Coronary artery (tissue), 2 donors: ENCODE measurements at places on chromosomes 2 and 18.

GRCh38 chr18:24785019-24785418, 324.6 kb downstream of the HRH4 start:
- no peak for DNase-seq

GRCh38 chr2:225317186-225317585, 82.3 kb upstream of the NYAP2 start:
- DNase-seq, result no peak

GRCh38 chr2:85933753-85934594, 45.2 kb upstream of the ST3GAL5 start:
- DNase-seq, result no peak

GRCh38 chr2:53174539-53174938, 593.1 kb upstream of the CHAC2 start:
- DNase-seq, result no peak

DNA sequence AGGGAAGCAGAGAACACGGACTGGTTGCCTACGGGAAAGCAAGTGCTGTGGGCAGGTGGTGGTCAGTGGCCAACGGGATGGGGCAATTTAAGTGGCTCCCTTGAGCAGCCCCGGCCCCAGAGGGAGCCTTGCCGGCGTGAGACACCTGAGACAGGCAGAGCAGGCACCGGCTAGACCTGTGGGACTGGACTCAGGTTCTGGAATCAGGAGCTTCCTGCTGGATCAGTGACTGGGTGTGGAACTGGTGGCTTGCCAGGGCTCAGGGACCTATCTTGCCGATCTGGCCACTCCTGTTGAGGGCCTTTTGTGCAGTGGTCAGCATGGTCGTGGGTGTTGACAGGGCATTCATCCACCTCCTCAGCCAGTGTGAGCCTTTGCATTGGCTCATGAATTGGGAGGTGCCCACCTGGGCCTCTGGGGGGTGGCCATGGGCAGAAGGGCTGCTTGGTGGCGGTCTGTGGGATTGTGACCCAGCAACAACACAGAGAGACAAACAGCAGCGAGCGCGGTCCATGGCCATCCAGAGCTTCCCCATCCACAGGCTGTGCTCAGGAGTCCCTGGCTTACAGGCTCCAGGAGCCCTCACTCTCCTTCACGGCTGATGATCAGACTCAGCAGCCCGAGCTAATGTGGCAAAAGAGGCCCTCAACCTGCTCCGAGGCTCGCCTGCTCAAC, 85.4 kb upstream of the ZNF516 start:
- no peak for DNase-seq

DNA sequence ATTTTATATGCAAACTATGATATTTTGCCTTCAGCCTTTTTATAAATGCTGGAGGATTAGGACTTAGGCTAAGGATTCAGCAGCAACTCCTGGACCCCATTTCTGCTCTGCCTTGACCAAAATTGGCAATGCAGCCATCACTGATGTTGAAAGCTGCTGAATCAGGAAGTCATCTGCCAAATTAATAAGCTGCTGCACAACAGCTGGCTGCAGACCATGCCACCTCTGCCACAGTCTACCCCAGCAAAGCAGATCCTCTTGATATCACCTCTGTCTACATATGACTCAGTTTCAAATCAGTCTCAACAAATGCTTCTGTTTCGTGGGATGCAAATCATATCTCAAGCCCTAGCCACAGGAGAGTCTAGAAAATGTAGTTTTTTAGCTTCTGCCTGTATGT, 7.1 kb upstream of the SOS1 start:
- DNase-seq, result no peak

DNA sequence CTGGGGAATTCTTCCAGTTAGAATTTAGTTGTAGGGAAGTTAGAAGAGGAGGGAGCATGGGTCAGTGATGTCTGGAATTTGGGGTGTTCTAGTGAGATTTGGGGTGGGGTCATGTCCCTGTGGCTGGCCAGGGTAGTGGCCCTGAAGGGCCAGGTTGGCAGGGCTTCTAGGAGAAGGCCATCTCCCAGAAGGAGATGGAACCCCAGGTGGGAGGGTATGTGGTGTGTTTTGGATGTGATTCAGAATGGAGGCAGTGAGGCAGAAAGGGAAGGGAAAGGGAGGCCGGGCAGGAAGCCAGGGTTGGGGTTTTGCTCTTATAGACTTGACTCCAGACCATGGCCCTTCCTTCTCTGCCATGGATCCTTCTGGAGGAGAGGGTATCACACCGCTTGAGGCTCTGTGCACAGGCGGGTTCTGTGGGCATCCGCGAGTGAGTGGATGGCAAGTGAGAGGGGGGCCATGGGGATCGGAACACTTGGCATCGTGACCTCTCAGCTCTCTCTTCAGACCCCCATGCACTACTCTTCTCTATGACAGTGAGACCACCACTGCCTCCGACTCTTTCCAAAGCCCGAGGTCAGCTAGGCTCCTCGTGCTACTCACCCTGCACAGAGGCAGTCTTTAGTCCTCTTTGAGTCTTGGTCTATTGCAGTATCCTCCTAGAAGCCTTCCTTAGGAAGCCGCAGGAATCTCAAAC, 7.3 kb downstream of the GREB1 start:
- no peak for DNase-seq

DNA sequence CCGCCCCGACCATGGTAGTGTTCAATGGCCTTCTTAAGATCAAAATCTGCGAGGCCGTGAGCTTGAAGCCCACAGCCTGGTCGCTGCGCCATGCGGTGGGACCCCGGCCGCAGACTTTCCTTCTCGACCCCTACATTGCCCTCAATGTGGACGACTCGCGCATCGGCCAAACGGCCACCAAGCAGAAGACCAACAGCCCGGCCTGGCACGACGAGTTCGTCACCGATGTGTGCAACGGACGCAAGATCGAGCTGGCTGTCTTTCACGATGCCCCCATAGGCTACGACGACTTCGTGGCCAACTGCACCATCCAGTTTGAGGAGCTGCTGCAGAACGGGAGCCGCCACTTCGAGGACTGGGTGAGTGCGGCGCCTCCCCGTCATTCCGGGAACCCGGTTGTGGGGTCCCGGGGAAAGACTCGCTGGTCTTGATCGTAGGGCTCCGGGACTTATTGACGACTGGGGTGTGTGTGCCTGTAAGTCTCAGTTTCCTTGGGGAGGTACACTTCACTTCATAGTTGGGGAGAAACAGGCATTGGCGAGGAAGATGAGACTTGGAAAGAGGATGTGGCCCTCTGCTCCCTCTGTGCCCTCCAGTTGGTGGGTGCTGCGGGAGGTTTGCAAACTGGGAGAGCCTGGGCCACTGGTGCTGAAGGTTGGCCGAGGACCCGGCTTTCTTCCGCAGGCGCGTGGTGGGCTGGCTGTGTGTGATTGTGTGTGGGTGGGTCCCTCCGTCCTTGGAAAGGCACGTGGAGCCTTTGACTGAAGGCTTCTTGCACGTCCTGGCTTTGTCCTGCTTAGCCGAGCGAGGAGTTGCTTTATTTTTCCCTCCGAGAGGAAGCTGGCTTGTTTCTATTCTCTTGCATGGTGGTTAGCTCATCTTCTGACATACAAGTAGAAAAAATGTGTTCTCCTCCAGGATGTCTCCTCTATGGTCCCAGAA, 886 bp downstream of the PRKCE start:
- no peak for DNase-seq
